ENCODE measurements at places on chromosomes 3 and 15.

GRCh38 chr15:32735989-32736700 is 18.3 kb downstream of the GREM1 start:
- DNase-seq = no peak

- peak; percentile 23 for DNase-seq
Observed at GRCh38 chr15:31254431-31255175, 72.0 kb upstream of the KLF13 start.

DNA sequence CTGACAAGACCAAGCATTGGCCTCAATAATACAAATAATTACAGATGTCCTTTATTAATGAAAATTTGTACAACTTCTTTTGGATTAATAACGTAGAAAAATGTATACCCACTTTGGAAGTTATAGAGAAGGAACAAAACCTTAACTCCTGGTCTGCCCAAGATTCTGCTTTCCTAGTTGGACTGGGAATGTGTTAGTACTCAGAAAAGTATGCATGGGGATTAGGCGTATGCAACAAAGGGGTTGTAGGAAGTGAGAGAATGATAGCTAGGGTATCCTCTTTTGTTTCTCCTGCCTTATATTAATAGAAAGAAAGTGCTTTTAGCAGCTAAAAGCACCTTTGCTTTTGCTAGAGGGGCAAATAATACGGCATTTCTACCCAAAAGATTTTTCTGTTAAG is 116.2 kb upstream of the LRRFIP2 start:
- DNase-seq = no peak

DNA sequence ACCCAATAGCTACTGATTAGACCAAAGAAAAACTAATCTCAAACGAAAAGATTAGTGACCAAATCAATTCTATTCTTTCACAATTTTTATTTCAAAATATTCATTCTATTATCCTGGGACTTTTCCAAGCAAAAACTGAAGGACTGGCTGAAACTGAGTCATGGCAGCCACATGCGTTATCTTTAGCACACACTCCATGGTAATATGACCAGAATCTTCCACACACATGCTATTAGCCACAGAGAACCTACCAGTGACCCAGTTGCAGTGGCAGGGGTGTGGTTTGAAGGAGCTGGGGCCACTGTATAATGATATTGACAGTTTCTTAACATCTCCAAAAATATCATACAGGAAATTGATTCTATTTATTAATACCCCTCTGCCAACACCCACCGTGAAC is 154.8 kb upstream of the ABI3BP start:
- no peak for DNase-seq

- DNase-seq = no peak
Observed at GRCh38 chr3:71513515-71513914, 70.0 kb downstream of the FOXP1 start.

DNA sequence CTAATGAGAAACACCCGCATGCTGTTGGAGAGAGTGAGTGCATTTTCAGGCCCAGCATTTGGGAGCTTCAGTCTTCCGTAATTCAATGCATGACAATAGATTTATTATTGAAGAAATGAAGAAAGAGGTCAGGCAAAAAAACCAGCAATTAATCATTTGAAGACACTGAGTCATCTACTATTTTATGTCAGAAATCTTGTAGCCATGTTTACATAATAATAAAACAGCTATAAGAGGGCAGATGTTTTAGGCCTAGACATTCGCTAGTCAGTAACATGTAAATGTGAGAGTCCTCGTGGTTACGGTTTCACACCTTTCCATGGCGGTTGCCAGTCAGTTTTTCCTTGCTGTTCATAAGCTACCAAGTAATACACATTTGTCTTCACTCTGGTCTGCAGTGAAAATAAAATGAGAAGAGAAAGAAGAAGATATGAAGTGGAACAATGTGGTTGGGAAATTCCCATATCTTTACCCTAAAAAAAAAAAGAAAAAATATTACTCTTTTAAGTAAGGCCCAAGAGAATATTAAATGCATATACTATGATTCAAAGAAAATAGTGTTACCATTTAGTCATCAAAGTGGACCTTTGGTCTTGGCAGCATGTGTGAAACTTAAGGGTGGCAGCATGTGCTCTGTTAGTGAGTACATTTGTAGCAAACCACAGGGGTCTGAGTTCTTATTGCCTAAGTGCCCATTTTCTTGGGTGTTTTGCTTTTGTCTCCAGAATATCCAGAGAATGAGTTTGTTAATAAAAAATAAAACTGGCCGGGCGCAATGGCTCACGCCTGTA is 140.5 kb upstream of the TBL1XR1 start:
- no peak for DNase-seq

GRCh38 chr3:135792858-135793475 is 172.6 kb upstream of the PPP2R3A start:
- DNase-seq = no peak

GRCh38 chr3:131596884-131597283 is 94.1 kb upstream of the MRPL3 start:
- no peak for DNase-seq

DNA sequence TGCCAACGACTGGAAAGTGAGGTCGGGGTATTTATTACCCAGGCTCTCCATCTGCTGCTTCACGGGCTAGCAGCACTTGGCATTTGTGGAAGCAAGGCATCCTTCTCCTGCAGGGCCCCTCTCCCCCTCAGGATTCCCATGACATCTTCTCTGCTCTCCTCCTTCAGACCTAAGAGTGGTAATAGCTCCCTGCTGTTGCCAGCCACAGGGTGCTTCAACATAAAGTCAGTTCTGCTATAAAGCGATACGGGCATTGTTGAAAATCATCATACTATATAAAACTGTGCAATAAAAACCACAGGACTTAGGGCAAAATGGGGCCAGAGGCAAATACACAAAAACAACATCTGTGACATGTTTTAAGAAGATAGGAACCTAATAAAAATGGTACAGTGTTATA is 391.8 kb upstream of the ADAMTS9 start:
- DNase-seq = no peak

GRCh38 chr3:17478673-17479072 is 263.8 kb downstream of the TBC1D5 start:
- no peak for DNase-seq

DNA sequence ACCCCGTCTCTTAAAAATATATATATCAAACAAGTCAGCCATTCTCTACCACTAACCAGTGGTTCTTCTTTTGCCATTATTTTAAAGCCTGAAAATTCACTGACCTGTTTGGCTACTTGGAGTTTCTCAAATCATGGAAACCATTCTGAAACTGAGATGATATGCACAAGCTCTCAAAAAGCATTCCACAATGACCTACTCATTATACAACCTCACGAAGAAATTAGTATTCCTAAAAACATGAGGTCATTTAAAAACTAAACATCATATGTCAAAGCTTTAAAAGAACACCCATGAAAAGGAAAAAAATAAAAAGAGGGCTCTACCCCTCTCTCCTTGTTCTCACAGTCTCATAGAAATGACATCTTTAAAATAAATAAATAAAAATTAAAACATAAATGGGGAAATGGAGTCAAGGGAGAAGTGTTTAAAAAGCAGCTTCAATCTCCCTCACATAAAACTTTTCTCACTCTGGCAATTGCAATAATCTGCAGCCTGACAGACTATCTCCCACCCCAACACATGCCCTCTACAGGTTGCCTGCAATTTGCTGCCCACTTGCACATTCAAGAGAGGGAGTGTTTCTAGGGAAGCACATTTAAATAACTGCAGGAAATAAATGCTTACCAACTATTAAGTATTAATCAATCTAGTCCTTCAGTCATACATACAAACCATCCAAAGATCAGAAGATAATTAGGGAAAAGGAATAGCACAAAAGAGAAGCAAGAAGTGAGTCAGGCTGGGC is 73.3 kb downstream of the TRANK1 start:
- no peak for DNase-seq

GRCh38 chr3:43684944-43685343 is 5.8 kb upstream of the ABHD5 start:
- no peak for DNase-seq

- DNase-seq = no peak
Observed at GRCh38 chr3:184305577-184305976, 6.5 kb downstream of the PSMD2 start.

- DNase-seq = no peak
Observed at GRCh38 chr3:133945381-133946095, 49.9 kb upstream of the RAB6B start.

- no peak for DNase-seq
Observed at GRCh38 chr3:194484614-194485013, 2.2 kb downstream of the ATP13A3 start.

DNA sequence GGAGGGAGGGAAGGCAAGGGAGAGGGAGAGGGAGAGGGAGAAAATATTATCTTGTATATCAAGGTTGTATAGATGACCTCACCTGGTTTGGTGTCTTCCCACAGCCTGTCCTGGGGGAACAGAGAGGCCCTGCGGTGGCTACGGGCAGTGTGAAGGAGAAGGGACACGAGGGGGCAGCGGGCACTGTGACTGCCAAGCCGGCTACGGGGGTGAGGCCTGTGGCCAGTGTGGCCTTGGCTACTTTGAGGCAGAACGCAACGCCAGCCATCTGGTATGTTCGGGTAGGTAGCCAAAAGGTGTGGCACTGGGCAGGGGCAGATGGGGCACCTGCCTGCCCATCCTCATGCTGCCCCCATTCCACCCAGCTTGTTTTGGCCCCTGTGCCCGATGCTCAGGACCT is 7.1 kb downstream of the CRELD1 start:
- DNase-seq = no peak

GRCh38 chr15:74967670-74968069 is 11.1 kb upstream of the RPP25 start:
- DNase-seq = no peak

- DNase-seq = no peak
Observed at GRCh38 chr3:72157748-72158638, 373.0 kb upstream of the PROK2 start.

DNA sequence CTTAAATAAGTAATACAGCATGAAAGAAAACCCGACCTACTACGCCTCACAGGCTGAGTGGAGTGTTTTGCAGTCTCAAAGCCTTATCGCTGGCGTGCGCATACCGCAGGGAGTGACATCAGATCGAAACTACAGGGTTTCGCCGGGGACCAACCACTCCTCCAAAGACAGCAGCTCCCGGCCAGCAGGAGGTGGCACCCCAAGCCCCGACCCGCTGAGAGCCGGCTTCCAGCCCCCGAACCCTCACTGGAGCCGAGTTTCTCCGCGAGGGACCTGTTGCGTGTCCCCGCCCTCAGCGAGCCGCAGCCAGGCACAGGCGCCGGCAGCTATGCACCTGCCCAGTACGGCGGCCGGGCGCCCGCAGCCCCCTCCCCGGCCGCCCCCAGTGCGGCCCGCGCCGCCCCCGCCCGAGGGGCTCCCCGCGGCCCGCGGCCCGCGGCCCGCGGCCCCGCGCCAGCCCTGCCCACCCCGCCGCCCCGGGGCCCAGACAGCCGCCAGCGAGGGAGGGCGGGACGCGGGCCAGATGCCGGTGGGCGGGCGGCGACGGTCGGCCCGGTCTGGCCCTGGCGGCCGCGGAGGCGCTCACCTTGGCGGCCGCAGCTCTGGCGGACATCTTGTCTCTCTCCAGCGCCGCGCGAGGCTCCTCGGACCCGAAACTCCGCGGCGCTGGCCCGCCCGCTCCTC is 710 bp downstream of the TJP1 start:
- peak; percentile 46 for DNase-seq

GRCh38 chr3:52243791-52244628 is 1.5 kb upstream of the PPM1M start:
- DNase-seq = no peak

DNA sequence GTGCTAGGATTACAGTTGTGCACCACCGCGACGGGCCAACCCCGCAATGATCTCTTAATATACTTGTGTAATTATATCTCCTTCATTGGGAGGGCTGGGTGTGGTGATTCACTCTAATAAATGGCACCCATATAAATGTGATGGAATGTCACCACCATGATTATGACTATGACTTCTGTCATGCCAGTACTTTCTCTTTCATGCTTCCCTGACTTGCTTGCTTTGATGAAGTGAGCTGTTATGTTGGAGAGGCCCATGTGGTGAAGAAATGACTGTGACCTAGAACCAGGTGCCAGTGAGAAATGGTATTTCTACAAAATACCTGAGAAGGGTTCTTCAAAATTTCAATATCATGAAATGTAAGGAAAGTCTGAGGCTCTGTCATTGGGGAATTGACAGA is 24.4 kb upstream of the TP63 start:
- no peak for DNase-seq

- no peak for DNase-seq
Observed at GRCh38 chr3:14170531-14171159, 7.8 kb downstream of the XPC start.

DNA sequence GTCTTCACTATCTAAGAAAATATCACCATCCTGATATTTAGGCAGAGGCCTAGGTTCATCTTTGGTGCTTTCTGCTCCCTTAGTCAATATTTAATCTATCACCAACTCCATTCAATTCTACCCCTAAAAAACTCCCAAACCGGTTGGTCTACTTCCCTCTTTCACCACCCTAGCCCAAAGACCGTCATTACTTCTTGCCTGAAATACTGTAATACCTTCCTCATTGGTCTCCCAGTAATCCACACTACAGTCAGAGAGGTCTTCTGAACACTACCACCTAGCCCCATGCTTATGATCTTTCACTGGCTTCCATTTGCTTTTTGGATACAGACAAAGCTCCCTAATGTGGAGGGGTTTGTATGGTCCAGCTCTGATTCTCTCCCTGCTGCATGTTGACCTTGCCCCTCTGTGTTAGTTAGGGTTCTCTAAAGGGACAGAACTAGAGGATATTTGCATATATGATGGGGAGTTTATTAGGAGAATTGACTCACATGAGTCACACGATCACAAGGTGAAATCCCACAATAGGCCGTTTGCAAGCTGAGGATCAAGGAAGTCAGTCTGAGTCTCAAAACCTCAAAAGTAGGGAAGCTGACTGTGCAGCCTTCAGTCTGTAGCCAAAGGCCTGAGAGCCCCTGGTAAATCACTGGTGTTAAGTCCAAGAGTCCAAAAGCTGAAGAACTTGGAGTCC is 36.4 kb upstream of the ATP2C1 start:
- DNase-seq = no peak

- DNase-seq = no peak
Observed at GRCh38 chr15:79341396-79341795, 30.5 kb downstream of the TMED3 start.

GRCh38 chr3:15958692-15959433 is 161.1 kb upstream of the ANKRD28 start:
- DNase-seq = no peak

DNA sequence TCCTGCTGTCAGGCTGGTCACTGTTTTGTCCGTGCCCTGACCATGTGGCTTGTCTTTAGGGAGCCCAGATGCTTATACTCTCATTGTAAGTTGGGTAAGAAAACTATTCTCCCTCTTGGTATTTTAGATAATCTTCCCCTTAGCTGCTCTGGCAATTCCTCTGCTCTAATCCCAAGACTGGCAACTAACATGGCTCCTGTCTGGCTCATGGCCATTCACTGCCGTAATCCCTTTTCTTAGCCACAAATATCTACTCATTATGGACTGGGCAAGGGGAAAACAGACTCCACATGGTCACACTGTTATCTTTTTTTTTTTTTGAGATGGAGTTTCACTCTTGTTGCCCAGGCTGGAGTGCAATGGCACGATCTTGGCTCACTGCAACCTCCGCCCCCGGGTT is 38.8 kb downstream of the TYRO3 start:
- no peak for DNase-seq

DNA sequence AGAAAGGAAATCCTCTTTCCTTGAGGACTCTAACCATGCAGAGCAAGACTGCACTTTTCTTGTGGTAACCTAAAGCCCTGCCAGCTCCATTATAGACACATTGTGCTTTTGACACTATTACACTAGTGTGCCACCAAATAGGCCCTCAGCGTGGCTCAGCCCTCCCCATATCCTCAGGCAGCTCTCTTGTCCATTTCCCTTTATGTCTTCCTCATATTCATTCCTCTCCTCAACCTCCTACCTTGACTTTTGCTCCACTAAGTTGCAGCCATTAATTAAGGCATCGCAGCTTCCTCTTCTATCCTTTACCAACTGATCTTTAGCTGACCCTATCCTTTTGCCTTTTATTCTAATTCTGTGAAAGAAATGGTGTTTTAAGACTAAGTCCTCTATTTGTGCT is 3.7 kb downstream of the ATG7 start:
- no peak for DNase-seq

Measured in HEK293T (cell line).